ENCODE measurements at places on chromosomes 6 and 20.

- no peak for DNase-seq
Measured at GRCh38 chr6:7959453-7959852, 48.9 kb upstream of the TXNDC5 start.

DNA sequence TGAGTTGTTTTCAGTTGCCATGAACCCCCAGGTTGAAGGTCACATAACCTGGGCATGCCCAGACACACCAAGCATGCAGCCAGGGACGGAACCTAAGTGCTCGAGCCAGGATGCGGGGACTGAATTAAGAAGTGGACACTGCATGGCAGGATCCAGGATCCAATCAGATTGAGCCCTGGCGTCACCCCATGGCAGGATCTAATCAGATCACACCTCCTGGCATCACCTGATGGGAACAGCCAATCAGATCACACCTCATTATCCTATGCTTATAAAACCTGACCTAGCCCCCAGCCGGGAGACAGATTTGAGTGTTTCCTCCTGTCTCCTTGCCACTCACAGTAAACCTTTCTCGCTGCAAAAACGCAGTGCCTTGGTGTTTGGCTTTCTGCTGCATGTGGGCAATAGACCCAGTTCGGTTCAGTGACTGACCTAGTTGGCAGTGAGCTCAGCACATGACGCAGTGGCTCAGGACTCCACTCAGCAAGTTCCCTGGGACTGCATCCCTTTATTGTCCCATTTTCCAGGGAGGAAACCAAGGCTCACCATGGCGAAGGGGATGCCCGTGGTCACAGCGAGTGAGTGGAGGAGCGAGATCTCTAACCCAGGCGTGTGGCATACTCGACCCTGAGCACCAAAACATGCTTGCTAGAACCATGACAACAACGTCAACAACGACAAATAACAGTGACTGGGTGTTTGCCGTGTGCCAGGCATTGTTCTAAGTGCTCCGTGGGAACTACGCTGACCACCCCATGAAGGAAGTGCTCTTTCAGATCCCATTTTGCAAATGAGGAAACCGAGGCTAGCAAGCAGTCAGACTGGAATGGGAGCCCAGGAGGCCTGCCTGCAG lies 66.3 kb downstream of the RBM38 start:
- DNase-seq: no peak

- peak; percentile 96 for DNase-seq
Measured at GRCh38 chr6:13445005-13445743, 42.2 kb downstream of the GFOD1 start.

DNA sequence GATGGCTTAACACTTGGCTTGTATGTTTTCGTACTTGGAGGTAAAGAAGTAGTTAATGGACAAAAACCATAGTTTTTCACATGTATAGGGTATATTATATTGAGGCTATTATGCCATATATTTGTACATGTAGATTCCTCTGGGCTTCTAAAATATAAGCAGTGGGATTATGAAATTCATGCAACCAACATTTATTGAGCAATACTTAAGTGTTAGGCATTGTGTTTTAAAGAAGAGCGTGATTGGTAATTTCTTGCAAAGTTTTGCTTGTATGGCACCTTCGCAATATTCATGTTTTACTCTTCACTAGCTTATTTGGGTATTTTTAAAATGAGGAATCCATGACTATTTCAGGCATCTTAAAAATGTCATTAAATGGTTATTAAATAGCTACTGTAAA lies 2.5 kb downstream of the TULP4 start:
- DNase-seq: no peak

DNA sequence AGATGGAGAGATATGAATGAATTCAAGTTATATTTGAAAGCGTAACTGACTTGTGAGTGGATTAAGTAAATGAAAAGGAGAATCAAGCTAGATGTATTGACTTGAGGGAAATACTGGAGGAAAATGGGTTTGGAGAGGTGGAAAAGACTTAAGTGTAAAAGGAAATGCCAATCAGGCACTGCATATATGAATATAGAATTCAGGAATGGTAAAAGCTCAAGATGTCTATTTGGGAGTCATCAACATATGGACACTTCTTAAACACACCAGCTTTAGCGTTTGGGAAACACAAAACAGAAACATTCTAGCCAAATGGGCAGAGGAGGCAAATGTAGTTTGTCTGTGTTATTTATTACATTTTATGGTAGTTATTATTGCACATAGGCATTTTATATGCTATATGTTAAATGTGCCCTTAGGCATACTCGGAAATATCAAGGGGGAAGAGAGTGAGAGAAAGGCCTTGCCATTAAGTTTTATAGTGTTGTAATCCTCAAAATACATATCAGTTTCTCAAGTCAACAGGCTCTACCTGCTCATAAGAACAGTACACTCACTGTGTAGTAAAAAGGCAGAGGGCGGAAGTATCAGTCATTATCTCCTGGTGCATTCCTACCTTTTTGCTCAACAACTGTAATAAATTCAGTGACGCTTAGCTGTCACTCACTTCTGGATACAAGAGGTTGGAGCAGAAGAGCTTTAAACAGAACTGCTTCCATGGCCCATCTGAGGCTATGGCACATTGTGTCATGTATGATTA lies 33.7 kb upstream of the ME1 start:
- DNase-seq: no peak

- DNase-seq: peak; percentile 66
Measured at GRCh38 chr20:36919715-36920333, 31.7 kb downstream of the SAMHD1 start.

- no peak for DNase-seq
Measured at GRCh38 chr20:41608606-41609005, 9.6 kb downstream of the CHD6 start.

DNA sequence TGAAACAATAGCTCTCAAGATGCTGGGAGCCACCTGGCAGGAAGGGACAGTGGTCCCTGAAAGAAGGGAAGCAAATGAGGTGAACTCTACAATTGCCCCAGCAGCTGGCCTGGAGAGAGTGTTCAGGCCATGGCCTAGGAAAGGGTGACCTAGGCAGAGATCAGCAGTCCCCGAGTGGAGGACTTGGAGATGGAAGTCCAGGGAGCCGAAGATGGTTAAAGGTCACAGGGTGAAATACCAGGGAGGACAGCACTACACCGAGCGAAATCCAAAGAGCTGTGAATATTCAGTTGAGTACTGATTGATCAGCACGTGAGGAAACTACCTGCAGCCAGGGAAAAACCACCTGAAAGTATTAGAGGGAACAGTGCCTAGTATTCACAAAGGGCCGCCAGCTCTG lies 133.1 kb downstream of the HIVEP2 start:
- no peak for DNase-seq

DNA sequence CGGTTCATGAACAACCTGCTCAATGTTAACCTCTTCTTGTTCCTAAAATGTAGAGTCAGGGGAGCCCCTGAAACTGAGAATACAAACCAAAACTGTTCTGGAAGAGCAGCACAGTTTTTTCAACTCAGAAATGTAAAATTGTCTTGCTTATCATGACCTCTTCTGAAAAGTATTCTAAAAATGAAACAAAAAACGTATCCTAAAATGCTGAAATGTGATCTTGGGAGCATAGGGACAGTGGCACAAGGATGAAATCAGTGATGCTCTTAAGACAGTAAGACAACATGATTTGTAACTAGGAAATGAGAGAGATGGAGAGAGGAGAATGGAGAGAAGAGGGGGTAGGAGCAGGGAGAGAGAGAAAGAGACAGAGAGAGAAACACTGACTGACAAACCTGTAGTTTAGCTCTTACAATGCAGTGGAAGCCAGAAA lies 27.5 kb downstream of the NCOA7 start:
- no peak for DNase-seq
